ENCODE measurements at places on chromosomes 1 and 21. TPM values are rescaled to one million over a fixed set of nuclear protein-coding genes. Genes with fewer than 3 reads are reported as not detected.

Gene DNAI4
- 5.1 TPM for total RNA-seq

Gene LCE3E
- not detected for total RNA-seq

Gene MAEL
- total RNA-seq = 0.11 TPM

Gene GBP3
- 0.09 TPM for total RNA-seq

Gene PTGS2
- 0.35 TPM for total RNA-seq

Gene RPE65
- 0.95 TPM for total RNA-seq

Gene TMEM35B
- total RNA-seq = 14.5 TPM

Gene ELOVL1
- 24.1 TPM for total RNA-seq

GRCh38 chr1:162663086-162663485 lies 30.8 kb downstream of the DDR2 start:
- no peak for DNase-seq
- H3K36me3 ChIP-seq = no peaks in the 10 kb centered on the region
- no peaks in the 10 kb centered on the region for H3K27me3 ChIP-seq
- H3K27ac ChIP-seq = no peak overlapping the region
- H3K4me3 ChIP-seq = no peak overlapping the region

GRCh38 chr1:89821322-89822108 lies 683 bp downstream of the LRRC8D start:
- peak overlapping the region; percentile 71 for H3K27ac ChIP-seq
- H3K4me3 ChIP-seq = peak overlapping the region; percentile 95
- H3K4me1 ChIP-seq = peaks cover 8% of the 10 kb centered on the region
- H3K27me3 ChIP-seq = no peaks in the 10 kb centered on the region

- peak; percentile 44 for DNase-seq
- H3K4me3 ChIP-seq = no peak overlapping the region
- H3K27ac ChIP-seq = peak overlapping the region; percentile 44
- no peaks in the 10 kb centered on the region for H3K27me3 ChIP-seq
Observed at GRCh38 chr1:204323887-204324286, 35.8 kb downstream of the PLEKHA6 start.

- no peaks in the 10 kb centered on the region for H3K4me1 ChIP-seq
- H3K36me3 ChIP-seq = no peaks in the 10 kb centered on the region
- DNase-seq = no peak
- no peak overlapping the region for H3K4me3 ChIP-seq
- H3K27ac ChIP-seq = no peak overlapping the region
Observed at GRCh38 chr1:100542285-100542684, 4.3 kb downstream of the GPR88 start.

DNA sequence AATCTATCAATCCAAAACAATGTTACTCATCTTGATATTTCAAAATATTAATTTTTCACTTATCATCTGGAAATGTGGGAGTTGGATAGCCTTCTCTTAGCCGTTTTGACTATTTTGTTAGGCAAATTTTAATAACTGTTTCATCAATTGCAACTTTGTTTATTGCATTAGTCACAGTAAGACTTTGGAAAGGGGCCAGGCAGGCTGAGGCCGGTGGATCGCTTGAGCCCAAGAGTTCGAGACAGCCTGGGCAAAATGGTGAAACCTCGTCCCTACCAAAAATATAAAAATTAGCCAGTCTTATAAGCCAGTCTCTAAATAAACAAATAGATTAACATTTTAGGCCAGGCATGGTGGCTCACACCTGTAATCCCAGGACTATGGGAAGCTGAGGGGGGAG lies 113.0 kb upstream of the NR5A2 start:
- no peak overlapping the region for H3K4me3 ChIP-seq
- H3K27me3 ChIP-seq = no peaks in the 10 kb centered on the region
- DNase-seq = no peak
- no peaks in the 10 kb centered on the region for H3K36me3 ChIP-seq
- no peak overlapping the region for H3K27ac ChIP-seq

GRCh38 chr1:172054172-172054571 lies 212.9 kb downstream of the DNM3 start:
- no peaks in the 10 kb centered on the region for H3K4me1 ChIP-seq
- H3K36me3 ChIP-seq = no peaks in the 10 kb centered on the region
- H3K4me3 ChIP-seq = no peak overlapping the region
- DNase-seq = no peak
- no peaks in the 10 kb centered on the region for H3K27me3 ChIP-seq
- no peak overlapping the region for H3K27ac ChIP-seq

GRCh38 chr21:26379561-26379960 lies 193.5 kb downstream of the CYYR1 start:
- no peaks in the 10 kb centered on the region for H3K36me3 ChIP-seq
- H3K27me3 ChIP-seq = no peaks in the 10 kb centered on the region
- no peak overlapping the region for H3K27ac ChIP-seq

DNA sequence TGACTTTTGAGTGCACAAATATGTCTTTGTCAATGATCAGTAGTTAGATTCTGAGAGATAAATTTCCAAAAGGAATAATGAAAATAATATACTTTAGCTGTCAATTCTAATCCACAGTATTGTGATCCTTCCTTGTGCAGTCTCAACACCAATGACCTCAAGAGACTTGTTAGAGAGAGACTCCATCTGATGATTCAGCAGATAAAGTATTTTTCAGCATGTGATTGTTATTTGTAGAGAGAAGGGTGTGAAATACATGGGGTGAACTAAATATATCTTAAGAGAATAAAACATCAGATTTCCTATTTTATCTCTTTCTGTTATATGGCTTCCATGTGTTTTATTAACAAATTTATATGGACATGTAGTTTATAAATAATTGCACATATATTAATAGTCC lies 5.9 kb upstream of the ZNF124 start:
- no peaks in the 10 kb centered on the region for H3K4me1 ChIP-seq
- H3K27ac ChIP-seq = no peak overlapping the region
- no peaks in the 10 kb centered on the region for H3K27me3 ChIP-seq
- no peak for DNase-seq
- H3K4me3 ChIP-seq = no peak overlapping the region

DNA sequence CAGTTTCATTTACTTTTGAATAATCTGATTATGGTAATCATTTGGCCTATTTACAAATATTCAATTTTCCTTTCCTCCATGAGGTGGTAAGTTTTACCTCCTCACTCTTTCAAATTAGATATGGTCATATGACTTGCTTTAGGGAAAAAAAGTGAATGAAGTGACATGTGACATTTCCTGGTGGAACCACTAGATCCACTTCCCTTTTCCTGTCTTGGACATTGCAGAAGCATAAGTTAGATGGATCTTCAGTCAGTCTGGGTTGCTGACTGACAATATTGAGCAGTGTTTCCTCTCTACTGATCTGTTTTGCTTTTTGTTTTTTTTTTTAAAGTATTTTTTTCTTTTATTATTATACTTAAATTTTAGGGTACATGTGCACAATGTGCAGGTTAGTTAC lies 481.1 kb upstream of the PTBP2 start:
- no peak for DNase-seq
- H3K27me3 ChIP-seq = no peaks in the 10 kb centered on the region
- peaks cover 3% of the 10 kb centered on the region for H3K4me1 ChIP-seq
- no peak overlapping the region for H3K27ac ChIP-seq
- H3K36me3 ChIP-seq = no peaks in the 10 kb centered on the region

DNA sequence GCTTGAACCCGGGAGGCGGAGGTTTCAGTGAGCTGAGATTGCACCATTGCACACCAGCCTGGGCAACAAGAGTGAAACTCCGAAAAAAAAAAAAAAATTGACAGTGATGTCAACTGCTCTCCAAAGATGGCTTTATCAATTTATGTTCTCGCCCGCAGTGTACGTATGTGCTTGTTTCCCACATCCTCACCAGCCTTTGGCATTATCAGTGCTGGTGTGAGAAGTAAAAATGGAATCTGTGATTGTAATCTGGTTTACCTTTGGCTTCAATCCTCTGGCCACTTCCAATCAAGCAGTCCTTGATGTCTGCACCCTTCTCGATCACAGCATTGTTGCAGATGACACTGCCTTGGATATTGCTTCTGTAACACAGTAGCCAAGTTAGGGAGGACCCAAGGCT lies 14.4 kb upstream of the PTCH2 start:
- no peaks in the 10 kb centered on the region for H3K4me1 ChIP-seq
- no peak overlapping the region for H3K4me3 ChIP-seq
- H3K27me3 ChIP-seq = no peaks in the 10 kb centered on the region
- peaks cover 2% of the 10 kb centered on the region for H3K36me3 ChIP-seq
- no peak for DNase-seq
- no peak overlapping the region for H3K27ac ChIP-seq

- no peak for DNase-seq
- H3K27me3 ChIP-seq = no peaks in the 10 kb centered on the region
- peaks cover 4% of the 10 kb centered on the region for H3K36me3 ChIP-seq
Observed at GRCh38 chr1:115068826-115069585, 20.3 kb downstream of the TSPAN2 start.

DNA sequence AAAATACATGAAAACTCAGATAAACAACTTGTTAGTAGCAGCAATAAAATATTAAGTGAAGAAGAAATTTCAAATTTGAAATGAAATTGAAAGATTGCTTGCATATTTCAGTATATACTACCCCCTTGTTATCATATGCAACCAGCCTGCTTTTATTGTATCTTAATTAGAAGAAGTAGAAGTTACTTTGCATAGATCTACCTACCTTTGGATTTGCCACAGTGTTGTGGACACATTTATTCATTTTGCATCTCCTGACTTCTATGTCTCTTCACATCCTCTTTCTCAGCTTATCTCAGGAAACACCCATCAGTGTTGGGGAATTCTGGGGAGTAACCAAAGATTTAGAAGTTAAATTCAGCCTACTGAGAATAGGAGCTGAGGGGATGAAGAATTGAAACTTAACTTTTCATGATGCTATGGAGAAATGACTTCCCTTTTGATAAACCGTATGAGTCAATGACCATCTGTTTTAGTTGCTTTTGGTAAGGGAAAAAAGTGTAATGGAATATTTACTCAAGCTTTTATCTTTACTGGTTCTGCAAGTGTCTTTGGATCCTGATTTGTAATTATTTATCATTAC lies 96.9 kb downstream of the RGL1 start:
- H3K4me3 ChIP-seq = no peak overlapping the region
- no peak overlapping the region for H3K27ac ChIP-seq
- no peaks in the 10 kb centered on the region for H3K4me1 ChIP-seq
- peaks cover 60% of the 10 kb centered on the region for H3K36me3 ChIP-seq
- H3K27me3 ChIP-seq = no peaks in the 10 kb centered on the region

GRCh38 chr1:25765136-25765922 lies 34.7 kb upstream of the SELENON start:
- DNase-seq = no peak
- H3K4me3 ChIP-seq = no peak overlapping the region
- H3K36me3 ChIP-seq = no peaks in the 10 kb centered on the region
- H3K27ac ChIP-seq = peak overlapping the region; percentile 65

DNA sequence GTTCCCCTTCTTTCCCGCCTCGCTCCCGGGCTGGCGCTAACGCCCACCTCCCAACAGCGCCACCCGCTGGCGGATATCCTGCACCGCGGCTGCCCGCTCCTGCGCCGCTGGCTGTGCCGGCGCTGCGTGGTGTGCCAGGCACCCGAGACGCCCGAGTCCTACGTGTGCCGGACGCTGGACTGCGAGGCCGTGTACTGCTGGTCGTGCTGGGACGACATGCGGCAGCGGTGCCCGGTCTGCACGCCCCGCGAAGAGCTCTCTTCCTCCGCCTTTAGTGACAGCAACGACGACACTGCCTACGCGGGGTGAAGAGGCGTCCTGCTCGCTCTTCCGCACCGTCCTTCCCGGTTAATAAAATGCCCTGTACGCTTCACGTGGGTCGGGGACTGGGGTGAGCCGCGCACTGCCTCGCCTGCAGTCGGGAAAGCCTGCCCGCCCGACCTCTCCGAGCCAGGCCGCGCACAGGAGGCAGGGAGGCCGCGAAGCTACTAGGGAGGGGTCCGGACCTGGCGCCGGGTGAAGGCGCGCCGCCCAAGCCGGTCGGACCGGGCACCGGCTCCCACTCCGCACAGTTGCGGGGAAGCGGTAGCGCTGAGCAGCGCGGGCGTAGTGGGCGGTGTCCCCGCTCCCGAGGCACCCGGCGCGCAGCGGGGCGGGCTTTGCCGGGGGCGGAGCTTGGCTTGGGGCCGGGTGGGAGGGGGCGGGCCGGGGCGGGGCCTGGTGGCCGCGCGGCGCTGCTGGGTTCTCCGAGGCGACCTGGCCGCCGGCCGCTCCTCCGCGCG lies at the start of gene ADAM15:
Gene ADAM15, plus strand, starts transcription at position 757 of the 782 bp plus-strand sequence. CDS start 71 bp downstream, outside the sequence.
- H3K27me3 ChIP-seq = peaks cover 23% of the 10 kb centered on the region
- DNase-seq = peak; percentile 70
- H3K36me3 ChIP-seq = no peaks in the 10 kb centered on the region
- H3K4me1 ChIP-seq = peaks cover 11% of the 10 kb centered on the region

DNA sequence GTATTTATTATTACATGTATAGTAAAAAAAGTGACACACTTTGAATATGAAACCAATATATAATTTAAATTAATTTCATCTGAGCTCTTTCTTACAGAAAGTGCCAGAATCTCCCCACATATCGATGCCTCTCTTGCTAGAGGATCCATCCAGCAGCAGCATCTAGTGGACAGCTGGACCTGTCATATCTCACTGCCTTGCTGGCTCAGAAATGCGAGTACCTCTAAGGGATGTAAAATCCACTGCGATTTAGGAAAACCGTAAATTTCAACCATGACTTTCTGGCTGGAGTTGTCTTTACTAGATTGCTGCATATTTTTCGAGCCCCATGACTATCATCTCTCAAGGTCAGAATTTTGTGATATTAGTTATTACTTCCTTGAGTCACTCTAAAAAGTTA lies 333.8 kb downstream of the NEGR1 start:
- no peak for DNase-seq
- H3K4me1 ChIP-seq = no peaks in the 10 kb centered on the region
- H3K4me3 ChIP-seq = no peak overlapping the region

Measured in cardiac muscle cell (in vitro differentiated cells and primary cell).